ENCODE measurements at places on chromosomes 13 and 19.

DNA sequence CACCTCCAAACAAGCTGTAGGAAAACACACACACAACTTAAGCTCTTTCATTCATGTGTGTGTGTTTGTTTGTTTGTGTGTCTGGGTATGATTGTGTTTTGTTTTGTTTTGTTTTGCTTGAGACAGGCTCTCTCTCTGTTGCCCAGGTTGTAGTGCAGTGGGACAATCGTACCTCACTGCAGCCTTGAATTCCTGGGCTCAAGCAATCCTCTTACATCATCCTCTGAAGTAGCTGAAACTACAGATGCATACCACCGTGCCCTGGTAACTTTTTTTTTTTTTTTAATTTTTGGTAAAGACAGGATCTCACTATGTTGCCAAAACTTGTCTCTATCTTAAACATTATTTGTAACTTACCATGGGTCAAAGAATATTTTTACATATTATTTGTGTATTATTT, 431.7 kb downstream of the SLITRK1 start:
- no peak for DNase-seq

- no peak for DNase-seq
Measured at GRCh38 chr13:51096131-51096530, 14.9 kb downstream of the C13orf42 start.

DNA sequence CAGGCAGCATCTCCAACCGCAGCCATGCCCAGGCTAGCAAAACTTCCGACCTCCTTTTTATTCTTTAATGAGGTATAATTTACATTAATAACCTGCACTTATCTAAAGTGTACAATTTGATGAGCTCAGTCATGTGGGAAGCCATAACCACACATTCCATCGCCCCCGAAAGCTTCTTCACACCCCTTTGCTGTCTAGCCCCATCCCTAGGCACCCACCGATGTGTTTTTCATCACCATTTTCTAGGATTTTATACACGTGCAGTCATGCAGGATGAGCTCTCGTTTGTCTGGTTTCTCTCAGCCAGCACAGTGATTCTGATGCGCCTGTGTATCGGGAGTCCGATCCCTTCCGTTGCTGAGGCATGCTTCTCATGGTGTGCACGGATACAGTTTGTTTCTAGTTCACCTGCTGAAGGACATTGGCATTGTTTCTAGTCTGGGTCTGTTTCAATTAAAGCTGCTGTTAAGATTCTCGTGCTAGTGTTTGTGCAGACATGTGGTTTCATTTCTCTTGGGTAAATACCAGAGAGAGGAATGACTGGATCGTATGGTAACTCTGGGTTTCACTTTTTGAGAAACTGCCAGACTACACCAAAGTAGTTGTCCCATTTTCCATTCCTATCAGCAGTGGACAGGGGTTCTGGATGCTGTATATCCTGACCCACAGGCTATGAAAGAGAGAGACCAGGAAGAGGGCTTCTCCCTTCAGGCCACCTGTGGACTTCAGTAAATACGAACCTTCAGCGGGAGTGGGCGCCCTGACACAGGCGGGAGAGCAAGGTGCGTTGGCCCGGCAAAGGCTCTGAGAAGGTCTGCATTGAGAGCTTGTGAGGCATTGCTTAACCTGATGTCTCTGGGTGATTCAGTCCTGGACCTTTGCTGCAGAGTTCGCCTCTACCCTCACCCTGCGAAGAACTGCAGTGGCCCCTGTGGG, 4.9 kb downstream of the AP1M1 start:
- no peak for DNase-seq

DNA sequence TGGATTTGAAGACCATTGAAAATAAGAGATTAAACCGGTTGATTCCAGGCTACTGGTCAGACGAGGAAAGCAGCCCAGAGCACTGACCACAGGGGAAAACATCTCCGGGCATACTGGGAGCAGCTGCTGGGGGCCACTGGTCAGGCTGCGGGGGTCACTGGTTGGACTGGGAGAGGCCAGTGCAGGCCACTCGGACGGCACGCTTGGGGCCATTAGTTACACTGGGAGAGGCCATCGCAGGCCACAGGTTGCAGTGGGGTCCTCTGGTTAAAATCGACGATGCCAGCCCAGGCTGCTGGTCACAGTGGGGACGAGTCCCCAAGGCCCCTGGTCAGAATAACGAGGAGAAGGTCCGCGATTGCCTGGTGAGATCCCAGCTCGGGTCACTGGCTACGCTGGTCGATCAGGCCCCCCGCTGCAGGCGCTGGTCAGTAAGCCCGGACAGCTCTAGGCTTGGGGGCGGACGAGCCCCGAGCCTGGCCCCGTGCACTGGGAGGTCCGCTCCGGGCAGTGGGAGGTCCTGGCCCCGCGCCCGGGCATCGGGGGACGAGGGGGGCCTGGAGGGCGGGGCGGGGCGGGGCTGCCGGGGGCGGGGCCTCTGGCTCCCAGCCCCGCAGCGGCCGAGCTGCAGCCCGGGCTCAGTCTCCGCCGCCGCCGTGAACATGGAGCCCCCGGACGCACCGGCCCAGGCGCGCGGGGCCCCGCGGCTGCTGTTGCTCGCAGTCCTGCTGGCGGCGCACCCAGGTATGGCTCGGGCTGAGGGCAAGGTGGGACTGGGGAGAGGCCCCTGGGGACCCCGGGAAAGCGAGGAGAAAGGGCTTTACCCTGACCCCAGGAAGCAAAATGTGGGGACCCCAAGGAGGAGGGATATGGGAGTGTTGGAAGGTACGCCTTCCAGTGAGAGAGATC, at the start of gene BCAM:
Gene BCAM (plus strand): TSS at position 641 of the 909 bp plus-strand sequence. CDS start 22 bp downstream, at position 663.
- no peak for DNase-seq

- DNase-seq: no peak
Measured at GRCh38 chr13:94351292-94351990, 128.0 kb downstream of the DCT start.

Data from astrocyte of the cerebellum (primary cell).